ENCODE measurements at places on chromosomes 4 and X. TPM values are rescaled to one million over a fixed set of nuclear protein-coding genes. Genes with fewer than 3 reads are reported as not detected.

SPANXN5 gene
- total RNA-seq, result not detected

BGN gene
- total RNA-seq, result not detected

PLP2 gene
- 307 TPM for total RNA-seq

RBM46 gene
- total RNA-seq, result not detected

CITED1 gene
- 0.92 TPM for total RNA-seq

NAP1L3 gene
- 0.43 TPM for total RNA-seq

STAG2 gene
- total RNA-seq, result 28.2 TPM

GPR34 gene
- total RNA-seq, result 0.06 TPM

AFP gene
- total RNA-seq, result 1.7 TPM

IL13RA2 gene
- not detected for total RNA-seq

SYN1 gene
- 0.33 TPM for total RNA-seq

ARHGAP24 gene
- 3.4 TPM for total RNA-seq

PCDH19 gene
- 0.05 TPM for total RNA-seq

SPANXB1 gene
- total RNA-seq, result 4.0 TPM

L1CAM gene
- total RNA-seq, result 26.8 TPM

GABRG1 gene
- not detected for total RNA-seq

MAOB gene
- total RNA-seq, result 0.27 TPM

GABRQ gene
- total RNA-seq, result 0.24 TPM

RBM47 gene
- total RNA-seq, result 19.5 TPM

KCNE5 gene
- total RNA-seq, result not detected

UGT2B7 gene
- 0.16 TPM for total RNA-seq

CTSO gene
- 0.82 TPM for total RNA-seq

CXCL1 gene
- total RNA-seq, result 14.8 TPM

FATE1 gene
- not detected for total RNA-seq

LONRF3 gene
- total RNA-seq, result 3.3 TPM

ASMT gene
- total RNA-seq, result 0.74 TPM

CTAG1B gene
- total RNA-seq, result not detected

ZFP92 gene
- total RNA-seq, result 0.73 TPM

TXK gene
- 0.17 TPM for total RNA-seq

GIMD1 gene
- not detected for total RNA-seq

All from A549 treated with CpdA at 1 μM for 4 hours (cell line).